Stimulated activated CD8-positive, alpha-beta memory T cell treated with anti-CD3 and anti-CD28 coated beads, Interleukin-7, amount 100 ng/mL, for 48 hours (primary cell): ENCODE measurements at places on chromosomes 5 and 9.

DNA sequence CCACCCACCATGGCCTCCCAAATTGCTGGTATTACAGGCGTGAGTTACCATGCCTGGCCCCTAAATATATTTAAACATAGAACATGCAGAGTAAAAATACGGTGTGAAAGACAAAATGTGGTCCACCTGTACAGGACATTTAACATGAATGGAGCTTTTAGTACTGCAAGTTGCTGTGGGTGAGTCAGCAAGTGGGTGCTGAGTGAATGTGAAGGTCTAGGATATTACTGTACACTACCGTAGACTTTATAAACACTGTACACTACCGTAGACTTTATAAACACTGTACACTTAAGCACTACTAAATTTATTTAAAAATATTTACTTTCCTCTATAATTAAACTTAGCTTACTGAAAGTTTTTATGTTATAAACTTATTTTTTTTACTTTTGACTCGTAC is 317.8 kb downstream of the PRDM9 start:
- DNase-seq, result no peak

DNA sequence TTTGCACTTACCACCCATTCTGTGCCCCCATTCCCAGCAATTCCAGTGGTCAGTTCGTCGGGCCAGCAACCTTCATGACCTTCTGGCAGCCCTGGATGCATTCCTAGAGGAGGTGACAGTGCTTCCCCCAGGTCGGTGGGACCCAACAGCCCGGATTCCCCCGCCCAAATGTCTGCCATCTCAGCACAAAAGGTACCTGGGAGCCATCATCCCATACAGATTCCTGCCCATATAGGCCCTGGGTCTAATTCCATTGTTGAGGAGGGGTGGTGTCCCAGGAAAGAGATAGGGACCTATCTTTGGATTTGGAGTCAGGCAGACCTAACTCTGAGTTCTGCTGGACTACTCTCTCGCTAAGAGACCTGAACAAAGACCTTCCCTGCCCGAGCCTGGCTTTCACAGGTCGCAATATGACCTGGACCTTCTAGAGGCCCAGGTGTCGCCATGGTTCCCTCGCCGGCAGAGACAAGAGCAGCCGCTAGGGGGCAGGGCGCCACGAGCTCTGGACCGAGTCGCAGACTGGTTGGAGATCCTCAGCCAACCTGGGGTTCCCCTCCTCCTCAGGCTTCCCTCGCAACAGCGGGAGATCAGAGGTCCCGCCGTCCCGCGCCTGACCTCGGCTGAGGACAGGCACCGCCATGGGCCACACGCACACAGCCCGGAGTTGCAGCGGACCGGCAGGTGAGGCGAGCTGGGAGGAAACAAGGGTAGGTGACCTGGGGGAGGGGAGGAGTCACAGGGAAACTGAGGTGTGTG is 3.1 kb downstream of the SLC4A9 start:
- peak; percentile 62 for DNase-seq

- no peak for DNase-seq
Measured at GRCh38 chr9:126952205-126952977, 37.8 kb downstream of the RALGPS1 start.

GRCh38 chr9:12095931-12096330 is 597.3 kb upstream of the TYRP1 start:
- DNase-seq, result no peak

DNA sequence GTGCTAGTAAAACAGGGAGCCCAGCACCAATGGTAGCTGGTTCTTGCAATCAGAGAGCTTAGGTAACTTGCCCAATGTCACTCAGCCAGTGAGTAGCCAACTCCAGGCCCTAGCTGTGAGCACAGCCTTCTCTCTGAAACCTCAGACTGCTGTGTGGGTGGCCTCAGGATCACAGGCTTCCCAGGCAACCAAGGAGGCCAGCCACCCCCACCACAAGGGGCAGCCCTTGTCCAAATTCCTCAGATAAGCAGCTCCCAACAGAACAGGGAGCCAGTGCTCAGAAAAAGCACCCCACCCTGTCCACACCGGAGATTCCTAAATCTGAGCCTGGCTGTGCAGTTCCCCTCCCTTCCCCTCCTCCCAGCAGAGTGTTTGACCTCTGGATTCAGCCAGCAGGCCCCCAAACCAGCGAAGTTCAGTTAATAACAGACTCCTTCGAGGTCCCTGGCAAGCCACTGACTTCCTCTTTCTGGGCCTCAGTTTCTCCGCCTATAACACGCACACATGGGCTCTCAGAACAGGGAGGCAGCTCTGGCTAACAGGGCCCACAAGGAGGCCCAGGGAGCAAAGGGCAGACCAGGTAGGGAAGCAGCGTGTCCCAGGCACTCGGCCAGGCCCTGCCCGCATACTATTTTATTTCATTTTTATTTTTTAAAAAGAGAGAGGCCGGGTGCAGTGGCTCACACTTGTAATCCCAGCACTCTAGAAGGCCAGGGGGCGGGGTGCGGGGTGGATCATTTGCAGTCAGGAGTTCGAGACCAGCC is 2.7 kb downstream of the EEIG1 start:
- no peak for DNase-seq

DNA sequence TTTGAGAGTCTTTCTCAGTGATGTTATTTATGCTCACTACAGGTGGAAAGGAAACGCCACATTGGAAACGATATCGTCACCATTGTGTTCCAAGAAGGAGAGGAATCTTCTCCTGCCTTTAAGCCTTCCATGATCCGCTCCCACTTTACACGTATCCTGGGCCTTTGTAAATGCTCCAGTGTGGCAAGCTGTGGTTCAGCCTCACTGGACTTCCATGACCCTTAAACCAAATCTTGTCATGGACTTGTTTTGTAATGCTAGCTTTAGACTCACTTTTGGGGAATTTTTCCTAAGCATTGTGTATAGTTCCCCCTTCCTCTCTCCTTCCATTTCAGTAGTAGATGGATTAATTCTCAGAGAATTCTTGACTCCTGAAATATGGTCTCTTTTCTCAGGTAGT is 60.9 kb upstream of the SLC2A8 start:
- DNase-seq, result no peak
